ENCODE measurements at places on chromosomes 5 and 9.

DNA sequence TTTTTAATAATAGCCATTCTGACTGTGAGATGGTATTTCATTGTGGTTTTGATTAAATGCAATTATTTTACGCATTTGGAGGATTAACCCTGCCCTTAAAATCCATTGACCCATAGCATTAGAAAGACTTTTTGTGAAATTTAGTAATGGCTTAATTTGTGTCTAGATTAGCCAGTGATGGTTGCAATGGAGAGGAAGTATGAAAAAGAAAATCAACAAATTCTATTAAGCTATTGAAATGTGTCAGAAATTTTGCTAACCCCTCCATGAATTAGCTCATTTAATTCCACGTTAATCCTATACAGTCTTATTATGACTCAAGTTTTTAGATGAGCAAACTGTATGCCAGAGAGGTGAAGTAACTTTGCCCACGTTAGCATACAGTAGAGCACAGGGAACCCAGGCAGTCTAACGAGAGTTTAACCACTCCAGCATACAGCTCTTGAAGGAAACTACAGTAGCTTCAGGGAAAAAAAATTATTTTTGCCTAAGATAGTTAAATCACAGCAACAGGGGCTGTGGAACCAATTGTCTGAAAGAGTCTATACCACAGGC, 158.2 kb upstream of the PPP2R2B start:
- DNase-seq, result no peak

DNA sequence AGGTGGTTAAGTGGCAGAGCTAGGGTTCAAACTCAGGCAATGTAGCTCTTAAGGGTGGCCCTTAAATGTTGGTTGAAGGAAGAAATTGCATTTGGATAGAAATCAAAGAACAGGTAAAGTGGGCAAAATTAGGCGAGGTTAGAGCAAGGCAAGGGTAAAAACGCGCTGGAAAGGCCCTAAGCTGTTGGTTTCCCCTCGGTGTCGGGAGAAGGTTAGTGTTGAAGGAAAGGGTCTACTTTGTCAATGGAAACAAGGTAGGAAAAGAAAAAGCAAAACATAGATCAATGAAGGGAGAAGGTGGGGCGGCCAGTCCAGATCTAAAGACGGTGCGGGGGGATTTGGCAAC, 431 bp downstream of the FASTKD3 start:
- no peak for DNase-seq

GRCh38 chr5:17184588-17184987, 32.8 kb upstream of the BASP1 start:
- no peak for DNase-seq

- DNase-seq, result no peak
These were observed 4.9 kb upstream of the PSAT1 start for GRCh38 chr9:78292026-78292425.

DNA sequence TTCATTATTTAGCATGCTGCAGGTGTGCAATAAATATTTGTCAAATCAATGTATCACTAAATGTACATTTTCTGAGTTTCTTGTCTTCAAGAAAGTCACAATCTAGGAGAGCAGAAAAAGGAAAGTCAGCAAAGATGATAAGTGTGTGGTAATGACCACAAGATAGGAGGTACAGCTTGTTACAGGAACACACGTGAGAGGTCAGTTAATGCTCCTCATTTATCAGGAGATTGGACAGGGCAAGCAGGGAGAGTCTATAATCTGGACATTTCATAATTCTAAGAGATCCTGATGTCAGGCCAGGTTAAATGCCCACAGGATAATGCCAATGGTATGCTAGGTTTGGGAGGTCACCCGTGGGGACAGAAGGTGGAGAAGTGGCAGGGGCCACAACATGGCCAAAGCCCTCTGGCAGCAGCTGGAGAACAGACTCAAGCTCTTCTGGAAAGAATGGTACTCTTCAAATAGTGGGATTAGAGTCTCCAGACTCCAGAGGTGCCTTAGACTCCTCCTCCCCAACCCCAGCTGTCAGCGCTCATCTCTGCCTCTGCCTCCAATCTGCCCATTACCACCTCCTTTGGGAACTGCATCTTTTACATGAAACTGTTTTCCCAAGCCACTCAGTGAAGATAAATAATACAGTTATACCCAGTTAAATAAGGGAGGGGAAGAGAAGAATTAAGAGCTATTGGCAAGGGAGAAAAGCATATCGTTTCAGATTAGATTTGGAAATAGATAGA, 114.3 kb downstream of the ASTN2 start:
- no peak for DNase-seq
